ENCODE measurements at places on chromosomes 3 and 15.

GRCh38 chr15:77611767-77612166, 20.9 kb downstream of the LINGO1 start:
- no peak for DNase-seq

DNA sequence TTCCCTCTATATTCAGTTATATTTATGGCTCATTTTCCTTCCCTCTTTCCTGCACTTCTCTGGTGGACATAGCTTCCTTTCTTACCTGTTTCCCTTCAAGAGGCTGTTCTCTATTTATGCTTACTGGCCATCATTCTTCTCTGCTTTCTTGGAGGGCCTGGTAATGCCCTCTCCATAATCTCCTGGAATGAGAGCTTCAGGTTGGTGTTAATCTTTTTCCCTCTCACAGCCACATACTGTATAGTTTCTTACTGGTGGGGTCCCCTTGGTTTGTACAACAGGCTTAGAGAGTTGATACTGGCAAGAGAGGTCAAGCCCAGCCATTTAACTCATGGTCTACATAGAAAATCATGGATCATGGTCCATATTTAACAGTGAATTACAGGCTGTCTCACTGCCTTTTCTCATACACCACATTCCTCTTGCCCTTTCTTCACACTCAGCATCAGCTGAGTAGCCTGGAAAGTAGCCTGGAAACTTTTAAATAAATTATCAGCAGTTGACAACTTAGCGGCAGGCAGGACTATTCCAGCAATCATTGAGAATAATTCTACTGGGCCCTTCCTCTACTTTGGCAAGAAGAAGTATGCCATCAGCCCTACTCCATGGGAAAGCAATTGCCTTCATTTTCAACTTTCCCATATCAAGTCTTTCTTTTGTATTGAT, 38.0 kb upstream of the DPH6 start:
- DNase-seq, result no peak

DNA sequence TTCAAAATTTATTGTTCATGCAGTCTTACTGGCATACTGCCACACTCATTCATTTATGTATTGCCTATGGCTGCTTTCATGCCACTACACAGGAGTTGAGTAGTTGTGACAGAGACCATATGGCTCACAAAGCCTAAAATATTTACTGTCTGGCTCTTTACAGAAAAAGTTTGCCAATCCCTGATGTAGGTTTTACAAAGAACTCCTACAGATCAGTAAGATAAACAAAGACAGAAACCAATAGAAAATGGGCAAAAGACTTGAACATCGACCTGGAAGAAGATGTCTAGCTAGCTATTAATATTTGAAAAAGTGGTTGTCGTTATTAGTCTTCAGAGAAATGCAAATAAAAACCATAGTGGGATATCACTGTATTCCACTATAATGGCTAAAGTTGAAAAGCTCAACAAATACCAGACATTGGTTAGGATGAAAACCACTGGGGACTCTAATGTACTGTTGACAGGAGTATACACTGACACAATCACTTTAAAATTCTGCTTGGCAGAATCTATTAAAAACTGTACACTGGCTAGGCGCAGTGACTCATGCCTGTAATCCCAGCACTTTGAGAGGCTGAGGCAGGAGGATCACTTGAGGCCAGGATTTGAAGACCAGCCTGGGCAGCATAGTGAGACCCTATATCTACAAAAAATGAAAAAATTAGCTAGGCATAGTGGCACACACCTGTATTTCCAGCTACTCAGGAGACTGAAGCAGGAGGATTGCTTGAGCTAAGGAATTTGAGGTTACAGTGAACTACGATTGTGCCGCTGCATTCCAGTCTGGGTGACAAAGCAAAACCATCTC, 87.7 kb downstream of the NEO1 start:
- DNase-seq, result no peak

DNA sequence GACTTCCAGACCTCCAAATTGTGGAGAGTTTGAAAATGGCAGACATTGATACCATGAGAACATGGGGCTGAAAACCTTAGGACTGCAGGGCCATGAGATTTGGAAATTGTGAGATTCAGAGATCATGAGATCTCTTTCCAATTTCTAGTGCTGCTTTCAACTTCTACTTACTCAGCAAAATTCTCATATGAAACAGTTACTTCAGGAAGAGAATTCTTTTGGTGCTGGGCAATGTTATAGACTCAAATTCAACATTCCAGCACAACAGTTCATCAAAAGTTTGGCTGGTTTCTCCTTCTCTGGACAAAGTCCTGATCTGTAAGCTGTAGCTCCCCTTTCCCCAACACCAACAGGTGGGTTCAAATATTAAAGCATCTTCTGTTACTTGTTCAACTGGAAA, 506.9 kb upstream of the NECTIN3 start:
- DNase-seq, result no peak

GRCh38 chr15:67170143-67170925, 84.1 kb downstream of the AAGAB start:
- no peak for DNase-seq

GRCh38 chr3:16548721-16549120, 35.2 kb upstream of the RFTN1 start:
- no peak for DNase-seq

DNA sequence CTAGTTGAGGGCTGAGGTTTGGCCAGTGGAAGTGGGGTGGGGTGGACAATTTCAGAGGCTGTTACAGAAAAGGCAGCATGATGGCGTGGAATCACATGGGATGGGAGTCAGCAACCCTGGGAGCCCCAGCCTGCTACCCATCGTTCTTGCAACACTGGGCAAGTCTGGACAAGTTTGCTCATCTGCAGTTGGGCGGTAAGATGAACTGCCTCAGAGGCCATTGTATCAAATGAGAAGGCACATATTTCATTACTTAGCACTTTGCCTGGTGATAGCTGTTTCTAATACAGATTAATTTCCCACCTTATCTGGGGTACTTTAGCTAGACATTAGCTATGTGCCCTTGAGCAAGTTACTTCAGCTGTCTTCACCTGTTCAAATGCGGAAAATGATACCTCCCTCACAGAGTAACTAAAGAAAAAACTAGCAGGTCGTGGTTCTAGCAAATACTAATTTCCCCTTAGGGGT, 248.9 kb downstream of the THSD4 start:
- peak; percentile 76 for DNase-seq

GRCh38 chr3:66425032-66425431, 75.8 kb downstream of the LRIG1 start:
- no peak for DNase-seq
